ENCODE measurements at places on chromosomes 2 and 18.

GRCh38 chr18:35572644-35573043, 8.9 kb upstream of the GALNT1 start:
- no peak for DNase-seq

GRCh38 chr2:3951131-3951954, 248.0 kb downstream of the DCDC2C start:
- no peak for DNase-seq

- DNase-seq, result no peak
Observed at GRCh38 chr2:142218471-142218870, 87.7 kb upstream of the LRP1B start.

- no peak for DNase-seq
Observed at GRCh38 chr2:168180914-168181313, 66.5 kb downstream of the STK39 start.

DNA sequence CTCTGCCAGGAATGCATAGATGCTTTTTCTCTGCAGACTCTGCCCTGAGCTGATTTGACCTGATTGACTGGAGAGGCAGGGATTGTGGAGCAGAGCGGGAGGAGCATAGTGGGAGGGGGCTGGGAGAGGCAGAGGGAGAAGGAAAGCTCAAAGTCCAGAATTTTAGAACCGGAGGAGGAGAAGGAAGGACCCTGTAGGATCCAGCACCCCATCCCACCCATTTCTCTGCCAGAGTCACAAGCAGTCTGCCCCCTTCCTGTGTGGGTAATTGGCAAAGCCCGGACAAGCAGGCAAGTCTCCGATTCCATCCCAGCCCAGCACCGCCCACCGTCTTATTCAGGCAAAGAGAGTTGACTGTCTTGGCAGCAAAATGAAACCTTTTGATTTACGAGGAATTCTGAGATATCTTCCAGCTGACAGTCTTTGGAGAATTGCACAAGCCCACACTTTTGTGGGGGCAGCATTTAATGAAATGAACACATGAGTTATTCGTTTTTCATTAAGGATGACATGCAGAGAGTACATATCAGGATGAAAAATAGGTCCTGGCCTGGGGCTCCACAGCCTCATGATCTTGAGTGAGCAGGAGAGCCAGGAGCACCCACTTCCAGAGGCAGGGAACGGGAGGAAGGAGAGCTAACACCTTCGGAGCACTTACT, 103.1 kb downstream of the MCFD2 start:
- DNase-seq, result no peak

DNA sequence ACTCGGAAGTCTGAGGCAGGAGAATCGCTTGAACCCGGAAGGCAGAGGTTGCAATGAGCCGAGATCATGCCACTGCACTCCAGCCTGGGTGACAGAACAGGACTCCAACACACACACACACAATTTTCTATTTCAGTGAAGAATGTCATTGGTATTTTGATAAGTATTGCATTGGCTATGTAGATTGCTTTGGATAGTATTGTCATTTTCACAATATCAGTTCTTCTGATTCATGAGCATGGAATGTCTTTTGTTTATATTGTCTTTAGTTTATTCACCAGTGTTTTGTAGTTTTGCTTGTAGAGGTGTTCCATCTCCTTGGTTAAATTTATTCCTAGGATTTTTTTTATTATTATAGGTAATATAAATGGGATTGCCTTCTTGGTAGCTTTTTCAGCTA, 693.4 kb upstream of the SYT4 start:
- no peak for DNase-seq

DNA sequence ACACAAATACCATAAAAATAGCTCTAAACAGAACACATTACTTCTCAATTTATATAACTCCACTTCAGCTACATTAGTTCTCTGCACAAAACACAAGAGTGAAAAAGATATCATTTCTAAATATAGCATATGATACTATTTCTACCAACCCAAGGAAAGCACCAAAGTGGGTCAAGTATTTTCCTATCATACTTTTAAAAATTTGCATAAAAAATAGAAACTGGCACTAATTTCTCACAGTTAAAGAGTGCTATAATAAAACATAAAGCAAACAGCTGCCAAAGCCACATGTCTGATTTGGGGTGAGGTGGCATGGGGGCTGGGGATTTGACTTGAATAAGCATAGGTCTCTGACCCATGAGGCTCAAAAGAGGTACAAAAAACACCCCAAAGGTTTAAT, 61.5 kb downstream of the BARD1 start:
- no peak for DNase-seq

DNA sequence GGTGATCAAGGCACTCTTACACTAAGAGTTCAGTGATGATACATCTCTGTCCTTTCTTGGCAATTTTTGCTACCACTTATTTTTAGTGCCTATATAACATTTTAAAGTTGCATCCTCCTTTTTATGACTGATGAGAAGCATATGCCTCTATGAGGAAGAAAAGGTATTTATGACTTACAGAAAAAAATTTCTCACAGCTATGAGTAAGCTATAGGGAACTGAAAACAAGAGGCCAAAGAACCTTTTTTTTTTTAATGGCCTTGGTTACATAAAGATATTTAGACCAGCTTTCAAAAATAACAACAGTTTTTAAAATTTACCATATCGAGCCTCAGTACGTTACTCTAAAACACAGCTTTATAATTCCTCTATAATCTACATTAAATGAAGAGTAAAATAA, 21.3 kb downstream of the MBD5 start:
- no peak for DNase-seq

DNA sequence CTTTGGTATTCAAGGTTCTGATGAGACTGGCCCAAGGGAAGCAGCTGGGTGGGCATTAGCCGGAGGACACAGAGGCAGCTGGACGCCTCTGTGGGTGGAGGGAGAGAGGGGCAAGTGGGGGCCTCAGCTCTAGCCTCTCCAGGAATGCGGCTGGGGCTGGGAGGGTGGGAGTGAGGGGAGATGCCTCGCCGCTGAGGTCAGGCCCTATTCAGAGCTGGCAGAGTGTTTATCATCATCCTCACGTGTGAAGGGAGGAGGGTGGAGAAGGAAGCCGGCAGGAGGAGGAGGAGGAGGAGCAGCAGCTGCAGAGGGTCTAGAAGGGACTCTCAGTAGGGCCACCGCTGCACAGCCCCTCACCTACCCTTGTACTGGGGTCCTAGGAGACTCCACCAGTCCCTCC, 43.1 kb downstream of the TNS1 start:
- DNase-seq, result no peak

Data from stimulated activated CD4-positive, alpha-beta T cell treated with anti-CD3 and anti-CD28 coated beads, TNF-alpha, amount 100 ng/mL, for 1 hour (primary cell).